Activated CD4-positive, alpha-beta T cell treated with anti-CD3 and anti-CD28 coated beads for 24 hours (primary cell): ENCODE measurements at places on chromosomes 3 and 15.

DNA sequence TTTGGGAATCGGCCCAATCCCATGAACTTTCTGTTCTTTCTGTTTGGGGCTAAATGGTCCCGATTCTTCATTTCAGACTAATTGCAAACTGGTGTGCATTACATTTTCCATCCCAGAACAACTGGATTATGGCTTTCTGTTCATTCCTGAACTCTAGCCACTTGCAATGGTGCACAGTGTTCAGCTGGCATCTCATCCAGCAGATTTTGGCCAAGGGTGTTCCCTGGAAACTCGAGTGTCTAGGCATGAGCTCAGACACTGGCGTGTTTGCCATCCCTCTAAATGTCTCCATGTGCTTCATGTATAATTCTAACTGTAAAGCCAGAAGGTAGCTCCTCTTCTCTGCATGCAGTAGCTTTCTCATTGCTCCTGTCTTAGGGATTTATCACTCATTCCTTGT is 97.1 kb upstream of the MYZAP start:
- no peak for DNase-seq

DNA sequence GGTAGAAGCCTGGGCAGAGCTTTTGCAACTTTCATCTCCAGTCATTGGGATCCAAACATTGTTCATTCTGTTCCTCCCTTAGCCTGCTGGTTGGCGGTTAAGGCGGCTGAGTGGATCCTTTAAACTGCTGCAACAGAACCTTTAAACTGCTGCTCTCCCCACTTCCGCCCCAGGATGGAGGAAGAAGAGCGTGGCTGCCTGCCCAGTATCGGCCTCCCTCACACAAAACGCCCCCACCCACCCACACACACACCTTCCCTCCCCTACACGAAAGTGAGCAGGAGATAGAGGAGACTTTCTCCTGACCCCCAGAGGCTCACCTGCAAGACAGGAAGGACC is 460 bp upstream of the ZMAT3 start:
- peak; percentile 12 for DNase-seq

DNA sequence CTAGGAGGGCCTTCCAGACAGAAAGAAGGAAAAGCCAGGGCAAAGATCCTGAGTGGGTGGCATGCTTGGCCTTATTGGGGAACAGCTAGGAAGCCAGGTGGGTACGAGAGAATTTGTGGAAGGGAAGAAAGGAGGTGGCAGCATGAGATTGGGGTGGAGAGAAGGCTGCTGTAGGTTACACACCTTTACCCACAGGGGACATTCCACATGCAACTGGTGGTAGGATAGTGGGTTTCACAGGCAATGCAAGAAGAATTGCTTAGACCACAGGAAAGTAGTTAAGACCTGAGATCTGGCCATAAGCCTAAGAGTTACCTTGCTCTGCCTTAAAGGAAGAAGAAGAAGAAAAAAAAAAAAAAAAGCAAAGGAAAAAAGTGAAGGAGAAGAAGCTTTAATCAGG is 19.8 kb downstream of the ANP32A start:
- no peak for DNase-seq

- no peak for DNase-seq
Measured at GRCh38 chr3:30162579-30162978, 443.8 kb upstream of the TGFBR2 start.

DNA sequence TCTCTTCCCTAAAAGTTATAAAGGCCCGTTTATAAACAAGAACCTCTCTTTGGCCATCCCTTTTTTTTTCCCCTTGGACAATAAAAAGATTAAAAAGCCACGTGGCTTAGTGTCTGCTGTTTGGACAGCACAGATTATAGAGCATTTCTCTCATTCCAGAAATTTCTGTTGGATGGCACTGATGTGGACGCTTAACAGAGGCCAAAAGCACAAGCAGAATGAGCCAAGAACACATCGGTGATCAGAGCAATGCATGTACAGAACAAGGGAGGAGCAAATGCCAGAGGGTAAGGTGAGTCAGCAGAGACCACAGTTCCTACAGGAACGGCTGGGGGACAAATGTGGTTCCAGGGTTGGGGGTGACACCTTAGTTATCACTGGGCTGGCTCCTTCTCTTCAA is 30.3 kb upstream of the CTNNB1 start:
- no peak for DNase-seq

DNA sequence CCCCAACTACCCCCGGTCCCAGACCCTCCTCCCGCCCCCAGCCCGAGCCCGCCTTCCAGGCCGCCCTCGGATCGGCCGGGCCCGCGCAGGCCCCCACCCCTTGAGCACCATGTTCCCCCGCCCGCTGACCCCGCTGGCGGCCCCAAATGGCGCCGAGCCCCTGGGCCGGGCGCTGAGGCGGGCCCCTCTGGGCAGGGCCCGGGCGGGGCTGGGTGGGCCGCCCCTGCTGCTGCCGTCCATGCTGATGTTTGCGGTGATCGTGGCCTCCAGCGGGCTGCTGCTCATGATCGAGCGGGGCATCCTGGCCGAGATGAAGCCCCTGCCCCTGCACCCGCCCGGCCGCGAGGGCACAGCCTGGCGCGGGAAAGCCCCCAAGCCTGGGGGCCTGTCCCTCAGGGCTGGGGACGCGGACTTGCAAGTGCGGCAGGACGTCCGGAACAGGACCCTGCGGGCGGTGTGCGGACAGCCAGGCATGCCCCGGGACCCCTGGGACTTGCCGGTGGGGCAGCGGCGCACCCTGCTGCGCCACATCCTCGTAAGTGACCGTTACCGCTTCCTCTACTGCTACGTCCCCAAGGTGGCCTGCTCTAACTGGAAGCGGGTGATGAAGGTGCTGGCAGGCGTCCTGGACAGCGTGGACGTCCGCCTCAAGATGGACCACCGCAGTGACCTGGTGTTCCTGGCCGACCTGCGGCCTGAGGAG is 472 bp downstream of the CHST14 start:
- DNase-seq = no peak

- no peak for DNase-seq
Measured at GRCh38 chr3:28039234-28039633, 202.2 kb upstream of the CMC1 start.

DNA sequence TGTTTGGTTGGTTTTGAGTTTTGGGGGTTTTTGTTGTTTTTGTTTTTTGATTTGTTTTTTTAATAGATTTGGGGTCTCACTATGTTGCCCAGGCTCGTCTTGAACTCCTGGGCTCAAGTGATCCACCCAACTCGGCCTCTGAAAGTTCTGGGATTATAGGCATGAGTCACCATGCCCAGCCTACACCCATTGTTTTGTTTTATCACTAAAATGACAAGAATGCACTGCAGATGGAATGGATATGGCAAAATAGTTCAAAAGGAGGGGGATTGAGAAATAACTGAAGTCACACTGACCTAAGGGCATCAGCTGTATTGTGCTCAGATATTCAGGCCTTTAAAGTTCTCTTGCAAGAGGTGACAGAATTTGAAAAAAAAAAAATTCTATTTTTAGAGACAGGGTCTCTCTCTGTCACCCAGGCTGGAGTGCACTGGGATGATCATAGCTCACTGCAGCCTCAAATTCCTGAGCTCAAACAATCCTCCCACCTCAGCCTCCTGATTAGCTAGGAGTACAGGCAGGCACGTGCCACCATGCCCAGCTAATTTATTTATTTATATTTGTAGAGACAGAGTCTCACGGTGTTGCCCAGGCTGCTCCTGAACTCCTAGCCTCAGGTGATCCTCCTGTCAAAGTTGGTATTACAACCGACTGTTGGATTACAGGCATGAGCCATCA is 4.4 kb upstream of the RASA2 start:
- DNase-seq = no peak

DNA sequence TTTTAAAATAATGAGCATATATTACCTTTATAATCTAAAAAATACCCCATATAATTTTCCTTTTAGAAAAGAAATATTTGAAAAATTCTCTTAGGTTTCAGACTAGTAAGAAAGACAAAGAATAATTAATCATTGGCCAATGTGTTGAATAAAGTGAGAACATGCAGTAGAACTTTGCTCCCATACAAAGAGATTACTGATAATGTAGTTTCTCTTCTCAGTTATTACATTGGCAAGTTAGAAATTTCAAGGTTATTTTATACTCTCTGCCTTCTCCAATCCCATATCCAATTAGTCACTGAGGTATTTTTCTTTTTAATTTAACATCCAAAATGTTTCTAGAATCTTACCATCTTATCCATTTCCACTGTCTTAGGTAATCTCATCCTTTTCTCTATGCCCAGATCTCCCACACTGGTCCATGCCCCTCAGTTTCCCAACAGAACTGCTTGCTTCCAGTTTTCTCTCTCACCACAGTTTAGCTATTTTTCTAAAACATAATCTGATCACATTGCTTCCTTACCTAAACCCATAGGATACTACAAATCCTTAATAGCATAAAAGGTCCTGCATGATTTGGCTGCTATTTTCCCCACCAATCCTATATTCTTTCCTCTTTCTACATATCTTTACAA is 10.8 kb downstream of the XRN1 start:
- no peak for DNase-seq

DNA sequence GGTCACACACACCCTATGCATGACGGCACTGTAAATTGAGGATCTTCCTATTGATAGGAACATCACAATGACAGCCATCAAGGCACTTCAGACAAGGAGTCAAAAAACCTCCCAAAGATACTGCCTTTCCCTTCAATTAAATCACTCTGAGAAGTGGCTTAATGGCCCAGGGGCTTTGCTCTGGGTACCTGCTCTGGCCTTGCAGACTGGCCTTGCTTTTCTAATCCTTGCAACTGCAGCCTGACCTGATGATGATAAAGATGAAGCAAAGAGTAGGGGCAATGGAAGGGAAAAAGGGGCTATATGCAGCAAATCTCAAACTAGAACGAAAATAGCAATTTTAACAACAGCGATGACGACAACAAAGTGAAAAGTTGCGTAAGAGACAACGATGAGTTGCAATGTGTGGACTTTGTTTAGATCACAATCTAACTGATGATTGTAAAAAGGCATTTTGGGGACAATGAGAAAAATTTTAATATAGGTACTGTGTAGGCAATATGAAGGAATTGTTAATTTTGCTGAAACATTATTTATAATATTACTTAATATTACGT is 14.6 kb downstream of the ADAMTS9 start:
- DNase-seq = no peak

DNA sequence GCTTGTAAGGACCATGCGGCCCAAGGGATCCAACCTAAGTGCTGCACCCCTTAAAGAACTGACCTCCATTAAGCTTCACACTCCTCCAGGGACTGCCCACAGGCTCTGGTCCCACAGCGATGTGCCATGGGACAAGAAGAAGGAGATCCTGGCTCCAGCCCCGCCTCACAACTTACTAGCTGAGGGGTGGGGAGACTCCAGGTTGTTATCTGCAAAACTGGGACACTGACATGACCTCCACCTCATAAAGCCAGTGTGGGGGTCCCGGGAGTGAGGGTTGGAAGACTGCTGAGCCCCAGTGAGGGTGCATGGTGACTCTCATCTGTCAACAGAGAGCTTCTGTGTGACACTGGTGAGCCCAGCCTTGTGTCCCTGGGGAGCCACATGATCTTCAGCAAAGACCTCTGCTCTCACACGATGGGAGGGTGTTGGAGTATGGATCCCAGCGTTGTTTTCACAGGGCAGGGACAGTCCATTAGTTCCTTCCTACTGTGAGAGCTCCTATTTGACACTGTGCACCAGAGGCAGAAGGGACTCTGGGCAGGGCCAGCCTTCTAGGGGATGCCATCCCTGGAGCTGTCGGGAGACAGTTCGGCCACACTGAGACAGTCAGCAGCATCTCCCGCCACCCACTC is 26.7 kb downstream of the EAF1 start:
- no peak for DNase-seq

GRCh38 chr15:101449471-101450402 is 39.8 kb downstream of the PCSK6 start:
- DNase-seq = no peak
